ENCODE measurements at places on chromosomes 5 and 9.

DNA sequence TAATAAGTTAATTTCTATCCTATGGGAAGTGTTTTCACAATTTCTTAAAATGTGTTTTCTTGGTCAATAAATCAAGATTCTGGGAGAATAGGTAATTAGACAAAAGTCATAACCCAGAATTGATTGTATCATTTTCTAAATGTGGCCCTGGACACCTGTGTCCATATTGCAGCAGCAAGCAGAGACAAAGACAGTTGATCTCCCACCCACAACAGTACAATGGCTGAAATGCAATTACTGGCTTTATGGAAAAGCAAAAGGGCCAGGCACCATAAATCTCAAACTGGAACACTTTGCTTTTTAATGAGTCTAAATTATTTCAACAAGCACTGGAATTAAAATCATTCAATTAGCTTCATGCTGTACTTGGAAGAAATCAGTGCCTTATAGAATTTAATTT, 157.2 kb downstream of the ESM1 start:
- DNase-seq, result no peak

DNA sequence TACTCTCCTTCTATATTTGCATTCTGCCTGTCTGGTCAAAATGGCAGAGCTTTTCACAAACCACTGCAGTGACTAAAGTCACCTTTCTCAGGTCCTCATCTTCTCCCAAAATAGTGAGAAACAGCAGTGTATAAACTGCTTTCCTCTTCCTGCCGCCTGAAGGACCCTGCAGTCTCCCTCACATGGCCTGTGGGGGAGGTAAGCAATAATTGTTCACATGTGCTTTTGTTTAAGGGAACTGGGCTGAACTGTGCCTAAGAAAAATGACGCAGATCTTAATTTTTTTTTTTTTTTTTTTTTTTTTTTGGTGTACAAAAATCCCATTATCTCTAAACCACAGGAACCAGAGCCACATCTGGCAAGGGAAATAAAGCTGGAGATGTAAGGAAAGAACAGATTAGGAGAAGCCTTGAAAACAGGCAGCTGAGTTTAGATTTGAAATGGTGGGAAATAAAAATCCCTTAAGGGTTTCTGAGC, 131.7 kb upstream of the VLDLR start:
- DNase-seq, result no peak

GRCh38 chr9:8751406-8751930, 951.9 kb upstream of the DMAC1 start:
- DNase-seq, result no peak

- no peak for DNase-seq
Measured at GRCh38 chr9:112047538-112048066, 127.5 kb downstream of the SUSD1 start.

DNA sequence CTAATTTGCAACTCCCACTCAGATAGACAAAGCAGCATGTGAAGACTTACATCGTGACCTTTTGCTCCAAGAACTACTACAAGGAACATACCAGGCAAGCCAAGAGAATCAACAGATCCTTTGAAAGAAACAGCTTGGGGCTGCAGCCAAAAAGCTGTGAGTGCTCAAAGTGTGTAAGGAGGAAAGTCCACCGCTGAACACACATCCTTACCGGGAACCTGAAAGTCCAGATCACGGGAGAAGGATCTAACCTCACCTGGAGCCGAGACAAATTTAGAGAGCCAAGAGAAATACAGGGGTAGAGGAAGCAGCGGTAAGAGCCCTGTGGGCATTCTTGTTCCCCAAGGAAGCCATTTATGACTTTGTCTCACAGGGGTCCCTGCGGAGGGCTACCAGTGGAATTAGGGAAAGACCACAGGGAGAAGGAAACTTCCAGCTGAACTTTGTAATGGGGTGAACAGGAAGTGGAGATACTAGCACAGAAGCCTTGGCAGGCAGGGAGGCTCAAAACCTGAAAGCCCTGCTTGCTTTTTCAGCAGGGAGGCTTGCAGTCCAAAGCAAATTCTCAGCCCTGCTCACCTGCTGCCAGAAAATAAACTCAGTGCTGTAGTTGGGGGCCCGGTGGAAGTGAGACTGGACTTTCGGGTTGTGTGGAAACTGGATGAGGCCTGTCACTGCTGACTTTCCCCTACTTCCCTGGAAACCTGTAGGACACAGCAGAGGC, 350.2 kb downstream of the DTWD2 start:
- DNase-seq, result no peak

- no peak for DNase-seq
Measured at GRCh38 chr5:77644371-77645157, 6.1 kb upstream of the OTP start.

DNA sequence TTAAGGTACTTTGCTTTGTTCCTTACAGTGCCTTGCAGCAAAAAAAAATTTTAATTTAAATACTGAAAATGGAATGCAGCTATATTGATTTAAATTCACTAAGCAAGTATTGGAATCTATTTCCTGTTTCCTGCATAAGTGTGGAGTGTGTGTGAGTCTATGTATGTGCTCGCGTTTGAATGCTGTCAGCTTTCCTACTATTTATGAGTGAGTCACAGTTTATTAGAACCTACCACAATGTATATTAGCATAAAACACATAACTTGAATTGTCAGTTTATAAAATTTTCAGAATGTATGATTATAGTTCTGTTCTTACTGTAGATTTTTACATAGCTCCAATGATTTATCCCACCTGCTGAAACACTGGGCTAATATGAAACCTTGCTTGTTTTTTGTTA, 302.1 kb downstream of the NR2F1-AS1 start:
- no peak for DNase-seq

Data from AML-193 (cell line).